A549 treated with ZK216348 at 1 μM for 4 hours (cell line): ENCODE measurements at places on chromosomes 16 and 17. TPM values are rescaled to one million over a fixed set of nuclear protein-coding genes. Genes with fewer than 3 reads are reported as not detected.

Gene ST6GALNAC1
- 0.27 to 0.60 TPM in 2 of 5 replicates, not detected in the others for total RNA-seq

Gene SOX8
- 1.2 to 2.0 TPM (median 1.7 TPM) in 5 replicates for total RNA-seq

Gene AOC3
- total RNA-seq: 1.1 to 2.5 TPM (median 1.2 TPM) in 5 replicates

Gene ZFPM1
- total RNA-seq: 5.3 to 10.1 TPM (median 8.4 TPM) in 5 replicates

Gene KRTAP4-9
- not detected in 5 replicates for total RNA-seq

Gene NPTX1
- total RNA-seq: 89.4 to 202 TPM (median 153 TPM) in 5 replicates

Gene C1QL1
- 13.1 to 36.0 TPM (median 31.1 TPM) in 5 replicates for total RNA-seq

Gene ABCC11
- 0.12 to 0.22 TPM (median 0.17 TPM) in 4 of 5 replicates, not detected in the other for total RNA-seq

Gene NOD2
- total RNA-seq: 0.02 TPM in 1 of 5 replicates, not detected in the others

Gene PABPN1L
- total RNA-seq: not detected in 5 replicates

Gene RHOT2
- 44.9 to 111 TPM (median 98.0 TPM) in 5 replicates for total RNA-seq

Gene SLC5A11
- total RNA-seq: 0.42 to 0.73 TPM (median 0.60 TPM) in 5 replicates

Gene KRT27
- not detected in 5 replicates for total RNA-seq

Gene PDIA2
- 0.20 to 0.84 TPM (median 0.73 TPM) in 5 replicates for total RNA-seq

Gene CHRNE
- 0.06 to 0.22 TPM (median 0.09 TPM) in 3 of 5 replicates, not detected in the others for total RNA-seq

Gene CDT1
- 16.4 to 34.7 TPM (median 30.6 TPM) in 5 replicates for total RNA-seq

Gene RNF213
- total RNA-seq: 51.9 to 69.9 TPM (median 67.4 TPM) in 5 replicates

Gene MYO19
- total RNA-seq: 49.9 to 65.9 TPM (median 62.7 TPM) in 5 replicates

Gene SLC16A13
- 5.7 to 13.1 TPM (median 10.9 TPM) in 5 replicates for total RNA-seq

Gene EMC8
- total RNA-seq: 53.7 to 83.7 TPM (median 71.9 TPM) in 5 replicates

Gene KRTAP3-2
- total RNA-seq: not detected in 5 replicates

Gene ALDH3A1
- total RNA-seq: 787 to 1,153 TPM (median 809 TPM) in 5 replicates
